Stimulated activated naive CD4-positive, alpha-beta T cell treated with Interleukin-2 at 50 U/mL for 16 hours (primary cell): ENCODE measurements at places on chromosomes 6 and 20.

DNA sequence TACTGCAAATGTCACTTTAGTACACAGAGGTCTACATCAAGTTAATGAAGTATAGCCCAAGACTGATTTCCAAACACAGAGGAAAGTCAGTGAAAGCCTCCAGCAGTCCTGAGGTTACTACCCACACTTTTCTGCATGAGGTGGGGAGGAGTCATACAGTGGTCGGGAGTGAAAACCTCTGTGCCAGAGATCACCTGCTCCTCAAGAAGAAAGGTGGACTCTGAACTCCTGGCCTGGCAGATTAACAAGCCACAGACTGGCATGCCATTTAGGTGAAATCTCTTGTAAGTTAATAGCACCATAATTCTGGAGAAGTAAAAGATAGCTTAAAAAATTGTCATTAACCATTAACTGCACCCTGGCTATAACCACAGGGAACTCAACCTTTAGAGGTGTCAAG, 125.0 kb upstream of the LAMP5 start:
- DNase-seq = no peak

DNA sequence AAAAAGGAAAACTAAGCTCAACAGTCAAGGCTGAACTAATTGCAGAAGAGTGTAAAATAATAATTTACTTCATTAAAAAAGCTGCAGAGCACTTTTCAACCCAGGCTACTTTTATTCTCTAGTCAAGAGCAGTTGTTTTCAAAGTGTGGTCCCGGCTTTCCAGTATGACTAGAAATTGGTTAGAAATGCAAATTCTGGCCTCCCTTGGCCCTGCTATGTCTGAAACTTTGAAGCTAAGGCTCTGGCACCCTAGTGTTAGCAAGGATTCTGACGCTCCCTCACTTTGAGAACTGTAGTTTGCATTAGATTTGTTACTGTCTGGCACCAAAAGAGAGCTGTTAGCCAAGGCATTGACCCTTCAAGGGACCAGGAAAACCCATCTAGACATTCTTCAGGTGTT, 9.5 kb upstream of the NXT1 start:
- no peak for DNase-seq

DNA sequence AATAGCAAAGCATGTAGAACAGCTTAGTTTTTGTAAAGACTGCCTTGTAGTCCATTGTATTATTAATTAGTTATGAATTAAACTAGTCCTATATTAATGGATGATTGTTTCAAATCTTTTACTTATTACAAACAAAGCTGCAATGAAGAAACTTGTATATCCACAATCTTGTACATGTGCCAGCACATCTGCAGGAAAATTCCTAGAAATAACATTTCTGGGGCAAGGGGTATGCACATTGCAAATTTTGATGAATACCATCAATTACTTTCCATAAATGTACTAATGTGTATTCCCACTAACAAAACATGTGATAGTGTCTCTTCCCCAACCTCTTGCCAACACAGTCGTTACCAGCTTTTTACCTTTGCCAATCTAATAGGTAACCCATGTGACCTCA, 73.6 kb upstream of the AKAP12 start:
- DNase-seq = no peak

DNA sequence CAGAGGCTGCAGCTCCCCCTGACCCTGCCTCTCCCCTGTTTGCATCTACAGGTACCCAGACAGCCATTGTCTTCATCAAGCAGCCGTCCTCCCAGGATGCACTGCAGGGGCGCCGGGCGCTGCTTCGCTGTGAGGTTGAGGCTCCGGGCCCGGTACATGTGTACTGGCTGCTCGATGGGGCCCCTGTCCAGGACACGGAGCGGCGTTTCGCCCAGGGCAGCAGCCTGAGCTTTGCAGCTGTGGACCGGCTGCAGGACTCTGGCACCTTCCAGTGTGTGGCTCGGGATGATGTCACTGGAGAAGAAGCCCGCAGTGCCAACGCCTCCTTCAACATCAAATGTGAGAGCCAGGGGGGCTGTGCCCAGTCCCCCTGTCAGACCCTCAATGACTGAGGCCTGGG, 42.1 kb upstream of the SRF start:
- DNase-seq = no peak

DNA sequence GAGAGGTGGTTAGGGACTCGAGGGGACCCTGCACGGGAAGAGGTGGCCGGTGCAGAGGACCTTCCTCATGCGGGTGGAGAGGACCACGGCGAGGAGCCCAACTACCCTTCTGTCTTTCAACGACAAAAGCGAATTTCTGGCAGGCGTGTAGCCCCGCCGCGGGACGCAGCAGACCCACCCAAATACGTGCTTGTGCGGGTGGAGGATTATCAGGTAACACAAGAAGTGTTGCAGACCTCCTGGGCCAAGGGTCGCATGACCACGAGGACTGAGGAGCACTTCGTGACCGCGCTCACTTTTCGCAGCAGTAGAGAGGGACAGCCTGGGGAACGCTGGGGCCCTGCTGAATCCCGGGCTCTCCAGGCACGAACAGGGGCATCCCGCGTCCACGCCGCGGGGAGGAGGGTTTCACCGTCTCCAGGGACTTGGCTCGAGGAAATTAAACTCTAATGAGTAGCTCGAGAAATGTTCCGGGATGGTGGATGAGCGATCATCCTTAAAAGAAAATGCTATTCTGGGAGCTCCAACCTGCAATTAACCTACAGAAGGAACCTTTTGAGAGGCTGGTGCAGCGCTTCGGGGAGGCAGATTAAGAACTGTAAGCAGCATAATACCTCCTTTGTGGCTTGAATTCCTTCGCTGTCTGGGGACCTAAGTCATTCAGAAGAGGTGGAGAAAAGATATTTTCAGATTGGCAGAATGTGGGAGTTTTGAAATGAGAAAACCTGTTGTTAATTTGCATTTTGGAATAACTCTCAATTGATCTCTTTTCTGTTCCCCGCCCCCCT, 804 bp downstream of the C6orf141 start:
- no peak for DNase-seq

- DNase-seq = no peak
Measured at GRCh38 chr6:48229841-48230240, 118.8 kb upstream of the PTCHD4 start.
